ENCODE measurements at places on chromosomes 11 and 22.

DNA sequence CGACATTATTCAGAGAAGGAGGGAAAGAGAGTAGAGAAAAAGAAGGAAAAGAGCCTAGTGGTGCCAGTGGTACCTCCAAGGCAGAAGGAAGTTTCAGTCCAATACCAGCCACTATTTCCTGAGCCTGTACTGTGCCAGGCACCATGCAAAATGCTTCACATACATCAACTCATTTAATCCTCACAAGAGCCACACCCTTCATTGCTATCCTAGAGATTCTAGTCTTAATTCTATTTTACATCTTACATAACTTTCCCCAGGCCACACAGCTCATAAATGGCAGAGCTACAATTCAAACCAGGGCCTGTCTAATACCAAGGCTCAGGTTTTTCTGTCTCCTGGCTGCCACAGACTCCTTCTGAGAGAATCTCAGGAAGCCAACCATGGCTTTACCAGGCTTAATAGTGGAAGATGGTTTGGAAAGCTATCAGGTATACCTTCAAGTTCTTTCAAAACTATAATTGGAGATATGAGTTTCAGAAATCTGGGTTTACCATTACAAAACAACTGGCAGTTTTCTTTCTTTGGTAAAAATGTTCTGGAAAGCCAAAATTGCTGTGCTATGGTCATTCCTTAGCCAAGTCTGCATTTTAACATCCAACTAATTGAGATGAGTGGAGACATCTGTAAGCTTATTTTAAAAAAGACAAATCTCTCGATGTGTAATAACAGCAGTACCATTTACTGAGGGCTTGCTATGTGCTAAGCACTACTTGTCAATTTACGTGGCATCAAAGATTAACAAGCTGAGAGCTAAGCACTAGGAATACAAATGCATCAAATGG is 225.1 kb upstream of the PITPNB start:
- DNase-seq, result no peak

DNA sequence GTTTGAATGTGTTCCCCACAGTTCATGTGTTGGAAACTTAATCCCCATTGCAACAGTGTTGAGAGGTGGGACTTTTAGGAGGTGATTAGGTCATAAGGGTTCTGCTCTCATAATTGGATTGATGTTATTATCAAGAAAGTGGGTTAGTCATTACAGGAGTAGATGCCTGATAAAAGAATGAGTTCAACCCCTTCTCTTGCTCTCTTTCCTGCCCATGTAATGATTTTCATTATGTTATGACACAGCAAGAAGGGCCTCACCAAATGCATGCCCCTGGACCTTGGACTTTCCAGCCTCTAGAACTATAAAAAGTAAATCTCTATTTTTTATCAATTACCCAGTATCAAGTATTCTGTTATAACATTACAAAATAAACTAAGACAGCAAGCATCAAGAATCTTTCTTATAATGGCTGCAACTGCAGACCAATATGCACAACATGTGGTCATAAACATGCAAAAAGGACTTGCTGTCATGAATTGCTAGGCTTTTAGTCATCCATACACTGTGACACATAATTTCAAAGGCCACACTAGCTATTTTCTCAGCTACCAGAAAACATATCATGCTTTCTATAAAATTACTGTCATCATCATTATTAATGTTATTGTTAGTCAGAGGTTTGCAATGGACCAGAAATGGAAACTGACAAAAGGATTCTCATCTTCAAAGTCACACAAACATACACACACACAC is 99.9 kb upstream of the GUCY1A2 start:
- DNase-seq, result no peak

DNA sequence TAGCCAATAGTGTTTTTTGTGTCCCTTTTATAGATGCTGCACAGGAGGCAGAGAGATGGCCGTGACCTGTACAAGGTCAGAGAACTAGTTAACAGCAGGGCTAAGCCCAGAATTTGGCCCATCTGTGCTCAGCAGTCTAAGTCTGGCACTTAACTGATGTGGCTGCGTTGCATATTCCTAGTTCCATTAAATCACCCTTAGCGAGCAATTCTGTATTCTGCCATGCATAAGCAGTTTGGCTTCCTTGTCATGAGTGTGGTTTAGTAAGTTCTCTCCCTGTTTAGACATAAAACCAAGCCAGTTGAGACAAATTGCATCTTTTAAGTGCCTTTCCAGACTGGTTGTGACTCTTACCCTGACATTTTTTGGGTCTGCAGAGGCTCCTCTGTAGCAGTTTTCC is 230.6 kb upstream of the TENM4 start:
- DNase-seq, result peak; percentile 67

- no peak for DNase-seq
Observed at GRCh38 chr22:19641254-19641982, 72.9 kb upstream of the SEPTIN5 start.

DNA sequence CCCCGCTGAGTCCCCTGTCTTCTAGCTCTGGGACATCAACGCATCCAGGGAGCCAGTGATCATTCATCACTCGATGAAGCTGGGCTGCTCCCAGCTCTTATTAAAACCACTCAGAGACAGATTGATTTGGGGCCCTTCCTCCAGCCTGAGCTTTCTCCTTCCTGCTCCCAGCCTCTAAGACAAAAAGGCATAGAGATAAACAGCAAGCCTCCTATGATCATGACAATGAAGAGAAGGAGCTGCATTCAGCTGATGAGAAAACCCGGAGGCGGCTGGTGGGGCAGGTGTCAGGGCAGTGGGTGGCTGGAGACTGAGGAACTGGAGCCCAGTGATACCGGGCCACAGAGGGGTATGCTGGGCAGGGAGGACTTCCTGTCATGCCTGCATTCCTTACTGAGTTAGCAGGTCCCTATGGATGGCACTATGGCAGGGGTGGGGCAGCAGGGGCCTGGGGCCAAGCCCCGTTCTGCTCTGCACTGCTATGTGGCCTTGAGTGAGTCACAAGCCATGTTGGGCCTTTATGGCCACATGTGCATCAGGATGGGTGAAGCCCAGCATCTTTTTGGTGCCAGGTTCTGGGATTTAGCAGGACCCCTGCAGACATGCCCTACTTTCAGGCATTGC is 20.2 kb downstream of the PVALB start:
- no peak for DNase-seq

DNA sequence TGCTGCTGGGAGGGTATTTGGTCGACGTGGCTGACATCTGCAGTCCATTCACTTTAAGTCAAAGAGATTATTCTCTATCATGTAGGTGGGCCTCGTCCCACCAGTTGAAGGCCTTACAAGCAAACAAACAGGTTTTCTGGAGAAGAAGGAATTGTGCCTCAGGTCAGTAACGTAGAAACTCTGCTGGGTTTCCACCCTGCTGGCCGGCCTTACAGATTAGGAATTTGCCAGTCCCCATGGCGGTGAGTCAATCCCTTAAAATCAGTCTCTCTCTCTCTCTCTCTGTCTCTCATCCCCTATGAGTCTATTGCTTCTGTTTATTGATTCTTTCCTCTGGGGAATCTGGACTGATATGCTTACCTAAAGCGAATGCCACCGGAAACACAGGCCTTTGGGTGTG is 75.4 kb upstream of the FGF3 start:
- no peak for DNase-seq

GRCh38 chr11:4063348-4063747 is 31.3 kb upstream of the RRM1 start:
- no peak for DNase-seq

DNA sequence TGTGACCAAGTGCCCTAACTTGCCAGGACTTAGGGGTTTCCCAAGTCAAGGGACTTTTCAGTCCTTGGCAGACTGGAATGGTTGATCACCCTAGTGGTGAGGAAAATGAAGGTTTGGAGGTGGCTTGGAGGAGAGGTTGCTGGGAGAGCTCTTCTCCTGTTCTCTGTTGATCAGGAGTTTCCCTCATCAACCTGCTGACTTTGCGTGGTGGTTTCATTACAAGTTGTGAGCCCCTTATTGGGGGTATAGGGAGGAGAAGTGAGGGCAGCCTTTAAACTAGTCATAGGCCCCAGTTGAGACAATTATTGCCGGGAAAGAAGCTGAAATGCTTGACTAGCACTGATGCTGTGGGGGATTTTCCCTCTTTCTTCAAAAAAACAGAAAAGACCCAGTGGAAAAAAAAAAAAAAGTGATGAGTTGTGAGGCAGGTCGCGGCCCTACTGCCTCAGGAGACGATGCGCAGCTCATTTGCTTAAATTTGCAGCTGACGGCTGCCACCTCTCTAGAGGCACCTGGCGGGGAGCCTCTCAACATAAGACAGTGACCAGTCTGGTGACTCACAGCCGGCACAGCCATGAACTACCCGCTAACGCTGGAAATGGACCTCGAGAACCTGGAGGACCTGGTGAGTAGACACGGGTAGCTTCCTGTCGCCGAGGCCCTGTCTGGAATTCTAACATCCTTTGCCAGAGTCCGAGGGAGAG is at the start of gene CXCR5:
CXCR5 (plus strand) TSS at position 525 of the 704 bp plus-strand sequence; CDS start at position 575, 50 bp downstream.
- DNase-seq, result no peak

- DNase-seq, result no peak
Observed at GRCh38 chr22:45731798-45732495, 60.3 kb downstream of the ATXN10 start.

DNA sequence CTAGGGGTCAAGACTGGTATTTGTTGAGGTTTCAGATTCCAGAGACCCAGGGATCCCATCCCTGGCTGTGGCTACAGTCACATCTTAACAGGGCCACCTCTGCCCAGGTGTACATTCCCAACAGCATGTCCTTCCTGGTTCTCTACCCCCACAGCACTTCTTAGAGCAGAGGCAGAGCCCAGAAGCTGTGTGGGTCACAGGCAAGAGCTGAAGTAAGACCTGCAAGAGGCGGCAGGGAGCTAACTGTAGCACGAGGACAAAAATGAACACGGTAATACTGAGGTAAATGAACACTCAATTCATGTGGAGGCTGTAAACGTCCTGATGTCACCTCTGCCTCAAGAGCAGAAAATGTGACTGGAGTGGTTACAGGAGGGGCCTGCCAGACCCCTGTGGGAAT is 21.7 kb upstream of the RAPSN start:
- no peak for DNase-seq

- peak; percentile 16 for DNase-seq
Observed at GRCh38 chr11:46808799-46809431, 37.2 kb downstream of the CKAP5 start.

DNA sequence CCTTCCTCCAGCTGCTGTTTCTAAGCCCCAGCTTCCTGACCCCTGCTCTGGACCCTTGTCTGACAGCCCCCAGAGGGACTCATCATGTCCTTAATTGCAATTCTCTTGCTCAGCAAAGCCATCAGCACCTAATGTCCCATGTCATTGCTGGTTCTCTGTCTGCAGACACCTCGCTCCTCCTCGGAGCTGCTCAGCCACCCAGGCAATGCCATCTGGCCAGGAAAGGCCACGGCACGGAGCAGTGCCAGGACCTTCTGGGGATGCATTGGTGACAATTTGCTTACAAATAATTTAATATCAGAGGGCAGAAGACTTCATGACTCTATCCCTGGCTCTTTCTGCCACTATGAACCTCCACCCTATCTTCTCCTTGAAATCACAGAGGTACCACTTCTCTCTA is 107.0 kb upstream of the THY1 start:
- no peak for DNase-seq

GRCh38 chr11:940496-941135 is 14.9 kb downstream of the AP2A2 start:
- no peak for DNase-seq

- no peak for DNase-seq
Observed at GRCh38 chr11:721741-722345, 15.8 kb downstream of the EPS8L2 start.

GRCh38 chr11:47383071-47383470 is 4.7 kb upstream of the SPI1 start:
- DNase-seq, result no peak

- no peak for DNase-seq
Observed at GRCh38 chr11:133952199-133953190, 4.3 kb downstream of the IGSF9B start.

- DNase-seq, result no peak
Observed at GRCh38 chr11:34341931-34342533, 15.8 kb downstream of the ABTB2 start.

DNA sequence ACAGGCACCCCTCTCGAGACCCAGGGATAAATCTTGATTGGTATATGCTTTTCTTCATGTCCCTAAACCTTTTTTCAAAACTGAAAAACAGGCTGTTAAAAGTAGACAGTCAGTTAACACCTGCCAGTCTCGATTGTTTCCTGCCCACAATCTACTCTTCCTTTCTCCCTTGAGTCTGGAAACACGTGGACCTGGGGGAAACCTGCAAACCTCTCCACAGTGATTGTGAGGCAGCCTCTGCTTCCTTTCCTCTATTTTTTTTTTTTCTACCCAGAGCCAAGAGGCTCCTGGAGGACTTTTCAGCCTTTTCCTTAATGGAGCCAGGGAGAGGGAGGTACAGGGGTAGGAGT is 69.4 kb upstream of the CLMP start:
- no peak for DNase-seq

GRCh38 chr11:130423541-130424142 is 4.8 kb downstream of the ADAMTS8 start:
- no peak for DNase-seq

DNA sequence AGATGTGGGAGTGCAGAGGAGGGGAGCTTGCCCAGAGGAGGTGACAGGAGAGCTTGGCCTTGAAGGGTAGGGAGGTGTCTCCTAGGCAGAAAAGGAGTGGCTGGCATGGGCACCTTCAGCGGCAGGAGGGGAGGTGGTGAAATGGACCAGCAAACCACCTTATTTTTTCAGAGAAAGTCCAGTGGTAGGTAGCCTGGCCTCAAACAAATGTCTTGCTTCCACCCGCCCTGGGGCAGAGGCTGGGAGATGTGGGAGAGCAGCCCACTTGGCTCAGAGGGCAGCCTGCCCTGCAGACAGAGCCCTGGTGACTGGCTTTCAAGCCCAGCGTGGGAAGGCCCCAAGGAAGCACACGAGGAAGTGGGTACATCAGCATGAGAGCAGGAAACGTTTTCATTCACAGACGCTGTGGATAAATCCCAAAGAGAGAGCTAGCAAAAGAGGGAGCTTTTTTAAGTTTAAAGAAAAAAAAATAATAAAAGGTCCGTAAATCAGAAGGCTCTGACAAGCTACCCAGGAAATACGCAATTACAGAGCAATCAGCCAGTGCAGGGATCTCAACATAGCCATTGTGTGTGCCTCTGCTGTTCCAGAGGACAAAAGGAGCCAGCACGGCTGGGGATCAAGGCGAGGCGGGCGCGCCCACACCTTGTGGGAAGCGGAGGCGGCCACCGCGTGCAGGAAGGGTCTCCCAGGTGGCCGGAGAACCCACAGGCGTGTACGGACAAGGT is 238.7 kb upstream of the PLET1 start:
- DNase-seq, result no peak

- DNase-seq, result no peak
Observed at GRCh38 chr11:27721264-27722116, 21.2 kb upstream of the BDNF start.

- no peak for DNase-seq
Observed at GRCh38 chr11:199782-200181, 6.9 kb downstream of the SCGB1C1 start.

DNA sequence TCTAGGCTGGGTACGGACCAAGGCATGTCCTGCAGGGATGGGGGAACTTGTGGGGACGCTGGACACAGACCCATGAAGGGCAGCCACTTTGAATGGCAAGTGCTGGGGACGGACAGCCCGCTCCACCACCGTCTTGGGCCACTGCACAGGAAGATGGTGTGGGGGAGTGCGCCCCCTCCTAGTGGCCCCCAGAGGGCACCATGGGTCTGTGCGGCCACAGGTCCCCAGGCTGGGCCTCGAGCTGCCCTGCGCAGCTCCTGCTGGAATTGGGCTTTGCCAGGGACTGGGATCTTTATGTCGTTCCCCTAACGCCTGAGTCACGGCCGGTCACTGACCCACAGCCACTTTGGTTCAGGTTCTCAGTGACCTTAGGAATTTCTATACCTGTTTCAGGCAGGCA is 44.4 kb downstream of the NAT10 start:
- no peak for DNase-seq

Measured in NCI-H2171 treated with DMSO at 0.1 percent for 48 hours (cell line).